ENCODE measurements at places on chromosomes 11 and 22. TPM values are rescaled to one million over a fixed set of nuclear protein-coding genes. Genes with fewer than 3 reads are reported as not detected.

Gene ARHGAP42
- total RNA-seq = 10.9 TPM

Gene P2RY2
- total RNA-seq = 8.9 TPM

Gene KCNQ1OT1
- total RNA-seq = 0.05 TPM

Gene IFITM10
- total RNA-seq = 0.94 TPM

Gene NXPE4
- not detected for total RNA-seq

Gene GNAZ
- total RNA-seq = 2.2 TPM

Gene SYVN1
- 38.7 TPM for total RNA-seq

Gene CSKMT
- 12.2 TPM for total RNA-seq

Gene OR4C5
- total RNA-seq = not detected

Gene MPPED1
- total RNA-seq = not detected

Gene LMO1
- total RNA-seq = 2.9 TPM

Gene NR1H3
- total RNA-seq = 12.4 TPM

Gene PRG3
- not detected for total RNA-seq

Gene GRIK4
- total RNA-seq = not detected

Gene OR11H1
- total RNA-seq = not detected

Gene MGAT3
- total RNA-seq = 0.36 TPM

Gene CREB3L1
- 7.4 TPM for total RNA-seq

Gene OR4D5
- not detected for total RNA-seq

Gene OR51B2
- not detected for total RNA-seq

Gene NCR3LG1
- total RNA-seq = 2.3 TPM

Gene BTG4
- total RNA-seq = 0.09 TPM

Gene SLC25A22
- 39.0 TPM for total RNA-seq

Gene IRAG1
- total RNA-seq = 0.05 TPM

Gene CRYBA4
- total RNA-seq = not detected

Gene CDC42BPG
- 1.2 TPM for total RNA-seq

Gene MEI1
- not detected for total RNA-seq

Gene UBQLNL
- not detected for total RNA-seq
